ENCODE measurements at places on chromosomes 1 and 21. TPM values are rescaled to one million over a fixed set of nuclear protein-coding genes. Genes with fewer than 3 reads are reported as not detected.

GRCh38 chr1:223068900-223069665 lies 74.0 kb downstream of the TLR5 start:
- no peak for DNase-seq

The LIX1L gene
- polyA plus RNA-seq, result 25.5 TPM

DNA sequence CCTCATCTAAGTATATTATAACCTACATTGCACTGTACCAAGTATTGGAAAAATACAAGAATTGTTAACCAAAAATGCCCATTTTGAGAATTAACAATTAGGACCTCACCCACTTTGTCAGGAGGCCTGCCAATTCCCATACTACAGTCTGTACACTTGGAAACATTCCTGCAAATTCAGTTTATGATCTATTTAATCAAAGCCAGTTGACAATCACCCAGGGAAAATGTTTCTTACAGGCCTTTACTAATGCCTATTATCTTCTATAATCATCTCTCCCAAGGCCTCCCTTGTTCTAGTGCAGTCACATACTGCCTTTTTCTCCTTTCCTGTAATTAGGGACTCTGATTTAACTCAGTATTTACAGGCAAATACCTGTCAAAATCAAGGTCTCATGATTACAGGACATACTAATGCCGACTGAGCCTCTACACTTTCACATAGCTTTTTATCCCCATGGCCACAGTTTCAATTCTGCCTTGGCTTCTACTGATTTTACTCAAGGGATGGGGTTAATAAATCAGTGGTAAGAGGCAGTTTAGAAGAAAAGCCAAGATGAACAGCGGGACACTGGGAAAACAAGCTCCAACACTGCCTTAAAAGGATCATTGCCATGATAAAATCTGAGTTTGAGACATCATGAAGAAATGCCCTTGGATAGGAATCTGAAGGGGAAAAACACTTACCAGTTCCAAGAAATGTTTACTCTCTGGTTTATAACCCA lies 338.7 kb downstream of the VAV3 start:
- no peak for DNase-seq

The SLC2A1 gene
- 18.8 TPM for polyA plus RNA-seq

DNA sequence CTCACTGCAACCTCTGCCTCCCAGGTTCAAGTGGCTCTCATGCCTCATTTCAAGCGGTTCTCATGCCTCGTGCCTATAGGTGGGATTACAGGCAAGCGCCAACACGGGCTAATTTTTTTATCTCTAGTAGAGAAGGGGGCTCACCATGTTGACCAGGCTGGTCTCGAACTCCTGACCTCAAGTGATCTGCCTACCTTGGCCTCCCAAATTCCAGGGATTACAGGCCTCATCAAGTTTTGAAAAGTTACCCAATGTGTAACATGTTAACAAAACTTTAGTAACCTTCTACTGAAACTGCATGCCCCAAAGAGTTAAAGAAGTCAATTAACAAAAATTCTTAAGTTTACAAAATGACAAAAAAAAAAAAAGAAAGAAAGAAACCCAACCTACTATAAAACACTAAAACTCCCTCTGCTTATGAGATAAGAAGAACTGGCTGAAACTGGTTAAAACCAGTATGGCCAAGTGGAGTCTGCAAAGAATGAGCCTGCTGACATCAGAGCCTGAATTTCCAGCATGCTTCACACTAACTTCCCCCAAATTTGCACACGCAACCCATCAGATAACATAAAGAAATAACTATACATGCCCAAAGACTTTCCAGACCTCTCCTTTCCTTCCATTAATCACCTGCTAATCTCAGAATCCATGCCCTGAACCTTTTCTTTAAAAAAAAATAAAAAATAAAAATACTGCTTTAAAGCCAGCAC lies 25.5 kb upstream of the PSMG1 start:
- DNase-seq, result no peak

The EDARADD gene
- polyA plus RNA-seq, result 0.19 TPM

GRCh38 chr1:205026181-205026580 lies 16.8 kb upstream of the CNTN2 start:
- no peak for DNase-seq

The CFAP74 gene
- 0.19 TPM for polyA plus RNA-seq

- DNase-seq, result no peak
Measured at GRCh38 chr1:235758931-235759330, 107.8 kb downstream of the LYST start.

DNA sequence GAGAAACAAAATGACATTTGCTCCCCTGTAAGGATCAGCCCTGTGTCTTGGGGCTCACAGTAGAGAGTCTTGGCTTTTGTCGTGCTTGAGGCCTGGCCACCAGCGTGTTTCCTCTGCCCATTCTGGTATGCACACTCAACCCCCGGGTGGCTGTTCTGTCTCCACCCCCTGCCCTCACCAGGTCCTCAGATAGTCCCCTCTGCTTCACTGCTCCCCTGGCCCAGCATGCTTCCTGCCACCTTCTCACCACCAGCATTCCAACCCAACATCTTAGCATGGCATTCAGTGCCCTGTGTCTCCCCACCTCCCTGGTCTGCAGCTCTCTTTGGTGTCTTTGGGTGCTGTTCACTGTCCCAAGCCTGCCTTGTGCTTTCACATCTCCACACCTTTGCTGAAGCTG lies 16.2 kb downstream of the ZNF362 start:
- DNase-seq, result no peak

The C21orf58 gene
- polyA plus RNA-seq, result 8.5 TPM

- no peak for DNase-seq
Measured at GRCh38 chr1:234222561-234223280, 150.5 kb upstream of the COA6 start.

DNA sequence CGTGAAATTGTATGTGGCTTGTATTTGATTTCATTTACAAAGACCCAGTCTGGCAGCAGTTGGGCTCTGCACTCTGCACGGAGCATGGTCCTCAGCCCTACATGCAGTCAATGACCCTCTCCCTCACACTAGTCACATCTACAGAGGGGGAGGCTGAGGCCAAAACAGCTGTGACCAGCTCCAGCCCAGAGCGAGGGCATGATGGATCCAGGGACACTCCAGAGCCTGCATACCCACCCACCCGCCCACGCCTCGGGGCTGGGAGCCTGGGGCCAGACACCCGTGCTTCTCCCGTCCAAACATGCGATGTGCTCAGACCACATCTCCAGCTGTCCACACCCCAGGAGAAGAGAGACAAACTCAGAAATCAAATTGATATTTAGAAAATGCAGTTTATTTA lies 14.0 kb upstream of the PRDM16 start:
- DNase-seq, result no peak

DNA sequence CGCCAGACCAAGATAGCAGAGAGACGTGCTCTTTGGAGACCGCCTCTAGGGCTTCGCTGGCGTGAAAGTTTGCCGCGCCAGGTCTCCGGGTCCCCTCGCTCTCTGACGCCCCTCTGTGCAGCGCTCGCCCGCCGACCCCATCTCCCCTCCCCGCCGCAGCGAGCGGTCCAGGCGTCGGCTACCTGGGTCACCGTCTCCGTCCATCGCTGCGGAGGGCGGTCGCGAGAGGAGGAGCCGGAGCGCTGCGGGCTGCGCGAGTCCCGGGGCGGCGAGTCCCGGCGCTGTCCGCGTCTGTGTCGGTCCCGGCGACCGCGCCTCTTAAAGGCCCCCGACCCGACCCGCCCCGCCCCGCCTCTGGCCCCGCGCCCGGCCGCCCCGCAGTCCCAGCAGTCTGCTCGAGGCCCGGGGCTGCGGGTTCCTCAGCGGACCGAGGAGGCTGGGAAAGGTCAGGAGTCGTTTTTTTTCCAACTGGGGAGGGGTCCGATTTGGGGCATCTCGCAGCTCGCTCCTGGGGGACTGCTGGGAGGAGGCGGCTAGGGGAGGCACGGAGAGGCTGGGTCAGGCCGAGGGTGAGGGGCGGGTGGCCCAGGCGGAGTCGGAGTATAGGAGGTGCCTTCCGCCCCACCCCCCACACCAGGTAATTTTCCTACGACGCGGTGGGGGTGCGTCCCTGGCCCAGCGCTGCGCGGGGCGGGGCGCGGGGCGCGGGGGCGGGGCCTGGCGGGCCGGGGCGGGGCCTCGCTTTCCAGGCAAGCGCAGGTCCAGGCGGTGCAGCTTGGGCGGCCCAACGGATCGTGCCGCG lies at the start of the genes FBXO2 and FBXO44:
TSS of gene FBXO2 (minus strand) at position 293 of the 802 bp plus-strand sequence. CDS start at position 204, 89 bp downstream.
TSS of gene FBXO44 (plus strand) at position 741 of the 802 bp plus-strand sequence. CDS start 959 bp downstream, outside the sequence.
- peak; percentile 23 for DNase-seq
